Fibroblast of the aortic adventitia (primary cell): ENCODE measurements at places on chromosomes 7 and 10.

- DNase-seq = no peak
Observed at GRCh38 chr10:43693602-43694001, 44.9 kb upstream of the ZNF32 start.

GRCh38 chr7:132580277-132580676 is 4.0 kb upstream of the PLXNA4 start:
- DNase-seq = no peak

GRCh38 chr10:97949462-97949861 is 81.0 kb downstream of the CRTAC1 start:
- DNase-seq = no peak

DNA sequence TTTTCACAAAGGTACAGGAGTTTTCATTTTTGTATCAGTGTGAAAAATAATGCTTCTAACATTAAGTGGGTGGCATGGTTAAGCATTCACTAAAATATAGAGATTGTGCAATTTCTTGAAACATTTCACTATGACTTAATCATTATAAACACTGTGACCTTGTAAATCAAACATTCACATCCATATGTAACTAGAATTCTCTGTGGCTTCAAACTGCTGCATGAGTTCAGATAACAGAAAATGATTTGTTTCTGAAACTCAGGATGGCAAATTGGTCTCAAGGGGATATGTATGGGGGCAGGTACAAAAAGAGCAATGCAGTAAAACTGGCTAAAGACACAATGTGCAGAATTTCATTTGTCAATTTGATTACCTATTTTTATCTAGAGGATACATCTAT is 3.8 kb downstream of the FAM133B start:
- DNase-seq = peak; percentile 52

DNA sequence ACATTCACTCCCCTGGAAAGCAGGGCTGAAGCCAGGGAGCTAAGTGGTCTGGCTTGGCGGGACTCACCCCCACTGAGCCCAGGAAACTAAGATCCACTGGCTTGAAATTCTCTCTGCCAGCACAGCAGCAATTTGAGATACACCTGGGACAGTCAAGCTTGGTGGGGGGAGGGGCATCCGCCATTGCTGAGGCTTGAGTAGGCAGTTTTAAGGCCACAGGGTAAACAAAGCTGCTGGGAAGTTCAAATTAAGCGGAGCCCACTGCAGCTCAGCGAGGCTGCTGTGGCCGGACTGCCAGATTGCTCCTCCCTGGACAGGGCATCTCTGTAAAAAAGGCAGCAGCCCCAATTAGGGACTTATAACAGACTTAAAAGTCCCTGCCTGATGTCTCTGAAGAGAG is 108.2 kb upstream of the FAM13C start:
- DNase-seq = no peak

DNA sequence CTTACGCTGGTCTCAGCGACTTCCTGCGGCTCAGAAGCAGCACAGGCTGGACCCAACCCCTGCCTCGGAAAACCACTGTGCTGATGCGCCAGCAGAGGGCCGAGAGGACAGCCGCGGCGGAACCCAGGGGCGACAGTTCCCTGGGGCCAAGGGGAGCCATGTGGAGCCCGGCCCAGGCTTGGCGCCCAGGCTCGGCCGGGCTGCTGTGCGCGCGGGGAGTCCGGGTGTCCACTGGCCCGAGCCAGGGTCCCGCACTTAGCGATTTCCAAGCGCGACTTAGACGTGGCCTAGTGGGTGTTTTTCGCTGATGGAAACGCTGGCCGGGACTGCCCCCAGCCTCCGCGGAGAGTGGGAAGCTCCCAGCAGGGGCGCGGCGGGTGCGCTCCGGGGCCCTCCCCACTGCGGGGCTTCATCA is 18.6 kb upstream of the ZNF32 start:
- no peak for DNase-seq

- peak; percentile 67 for DNase-seq
Observed at GRCh38 chr7:27560706-27561235, 101.9 kb downstream of the HIBADH start.

DNA sequence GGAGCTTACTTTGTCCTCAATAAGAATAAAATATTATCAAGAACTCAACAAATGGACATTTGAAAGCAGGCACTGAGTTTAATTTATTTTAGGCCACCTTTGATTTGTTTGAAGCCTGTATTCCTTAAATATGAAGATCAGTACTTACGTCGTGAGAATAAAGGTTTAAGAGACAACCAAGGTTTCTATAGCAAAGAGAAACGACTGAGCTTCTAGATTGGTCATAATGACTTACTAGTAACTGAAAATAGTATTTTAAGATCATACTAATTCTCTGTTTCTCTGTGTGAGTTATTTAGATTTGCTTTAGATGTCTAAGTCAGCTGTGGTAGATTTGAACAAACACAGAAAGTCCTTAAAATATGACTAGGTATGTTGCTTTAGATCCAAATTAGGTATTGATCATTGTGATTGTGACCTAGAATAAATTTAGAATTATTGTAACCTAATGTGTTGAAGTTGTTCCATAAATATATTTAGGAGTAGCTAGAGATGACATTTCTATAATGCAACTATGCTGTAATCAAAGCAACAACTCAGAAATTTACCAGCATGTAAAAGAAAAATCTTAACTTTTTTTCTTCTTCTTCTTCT is 2.4 kb upstream of the GLCCI1 start:
- no peak for DNase-seq

DNA sequence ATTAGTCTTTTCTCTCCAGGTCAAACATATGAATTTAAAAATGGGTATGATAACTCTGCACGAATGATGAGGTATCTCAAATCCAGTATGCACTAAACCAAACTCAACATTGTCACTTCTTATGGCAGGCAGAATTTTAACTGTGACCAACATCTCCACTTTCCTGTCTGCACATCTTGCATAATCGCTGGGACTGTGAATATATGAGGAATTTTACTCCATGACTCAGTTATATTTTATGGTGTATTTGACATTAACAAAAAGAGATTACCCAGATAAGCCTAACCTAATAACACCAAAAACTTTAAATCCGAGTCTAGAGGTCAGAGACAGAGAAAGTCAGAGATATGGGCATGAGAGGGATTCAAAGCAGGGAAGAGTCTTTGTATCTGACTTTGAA is 454.5 kb upstream of the SEMA3D start:
- no peak for DNase-seq

- peak; percentile 95 for DNase-seq
Observed at GRCh38 chr10:126315494-126316177, 72.6 kb downstream of the ADAM12 start.

- DNase-seq = no peak
Observed at GRCh38 chr7:141348728-141349127, 202.5 kb upstream of the AGK start.

GRCh38 chr10:28790146-28790545 is 112.8 kb downstream of the BAMBI start:
- no peak for DNase-seq

DNA sequence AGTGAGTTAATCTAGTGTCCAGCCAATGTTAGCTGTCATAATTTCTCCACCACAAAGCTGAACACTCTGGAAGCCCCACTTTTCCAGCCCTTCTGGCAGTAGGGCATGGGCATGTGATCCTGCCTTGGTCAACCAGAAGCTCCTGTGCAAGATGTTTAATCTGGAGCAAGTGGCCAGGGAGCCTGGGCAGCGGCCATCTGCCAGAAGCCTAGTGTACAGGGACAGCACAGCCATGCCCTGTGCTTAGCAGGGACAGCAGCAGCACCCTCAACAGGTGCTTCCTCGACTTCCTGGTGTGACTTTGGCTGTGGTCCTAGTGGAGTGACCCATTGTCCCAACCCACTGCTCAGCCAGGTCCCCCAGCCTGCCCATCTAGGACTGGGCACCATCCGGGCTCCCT is 10.3 kb downstream of the RBP3 start:
- no peak for DNase-seq

DNA sequence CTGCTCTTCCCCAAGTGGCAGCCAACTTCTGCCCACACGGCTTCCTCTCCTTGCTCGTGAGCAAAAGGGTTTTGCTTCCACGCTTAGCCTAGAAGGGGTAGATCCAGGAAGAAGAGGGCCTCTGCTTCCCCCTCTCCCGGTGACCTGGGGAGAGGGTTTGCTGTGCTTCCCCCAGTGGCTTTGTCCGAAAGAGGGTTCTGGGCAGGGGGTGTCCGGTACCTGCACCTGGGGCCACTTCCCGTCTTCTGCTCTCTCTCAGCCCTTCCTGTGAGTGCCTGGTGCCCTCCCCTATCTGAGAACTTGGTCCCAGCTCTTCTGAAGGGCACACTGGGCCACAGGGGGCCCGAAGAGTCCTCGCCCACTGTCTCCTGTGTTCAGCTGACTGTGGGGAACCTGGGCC is 11.3 kb downstream of the JAKMIP3 start:
- DNase-seq = no peak

- no peak for DNase-seq
Observed at GRCh38 chr10:96025566-96025965, 17.8 kb upstream of the CCNJ start.

- DNase-seq = no peak
Observed at GRCh38 chr10:124072106-124072505, 21.3 kb downstream of the CHST15 start.

- DNase-seq = peak; percentile 54
Observed at GRCh38 chr10:61901829-61902444, 438 bp downstream of the ARID5B start.

- no peak for DNase-seq
Observed at GRCh38 chr10:19987931-19988330, 171.7 kb downstream of the PLXDC2 start.
